Activated T-cell treated with anti-CD3 and anti-CD28 coated beads, Interleukin-2, amount 50 U/mL, for 72 hours (primary cell): ENCODE measurements at places on chromosomes 13 and 19.

DNA sequence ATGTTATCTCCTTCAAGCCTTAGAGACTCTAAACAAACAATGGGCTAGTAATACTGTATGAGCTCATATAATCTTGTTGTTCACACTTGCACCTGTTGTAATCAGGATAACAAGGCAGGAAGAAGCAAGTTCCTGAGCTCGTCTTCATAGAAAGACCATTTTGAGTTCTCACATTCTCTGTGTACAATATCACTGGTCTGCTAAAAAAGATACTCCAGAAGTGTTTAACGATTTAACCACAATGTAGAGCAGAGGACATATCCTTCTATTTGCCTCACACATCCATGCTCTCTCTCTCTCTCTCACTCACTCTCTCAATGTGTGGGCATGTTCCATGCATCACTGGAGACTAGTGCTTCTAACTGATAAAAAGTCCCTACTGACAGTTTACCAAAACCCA lies 122.9 kb downstream of the MIPEP start:
- no peak for DNase-seq

DNA sequence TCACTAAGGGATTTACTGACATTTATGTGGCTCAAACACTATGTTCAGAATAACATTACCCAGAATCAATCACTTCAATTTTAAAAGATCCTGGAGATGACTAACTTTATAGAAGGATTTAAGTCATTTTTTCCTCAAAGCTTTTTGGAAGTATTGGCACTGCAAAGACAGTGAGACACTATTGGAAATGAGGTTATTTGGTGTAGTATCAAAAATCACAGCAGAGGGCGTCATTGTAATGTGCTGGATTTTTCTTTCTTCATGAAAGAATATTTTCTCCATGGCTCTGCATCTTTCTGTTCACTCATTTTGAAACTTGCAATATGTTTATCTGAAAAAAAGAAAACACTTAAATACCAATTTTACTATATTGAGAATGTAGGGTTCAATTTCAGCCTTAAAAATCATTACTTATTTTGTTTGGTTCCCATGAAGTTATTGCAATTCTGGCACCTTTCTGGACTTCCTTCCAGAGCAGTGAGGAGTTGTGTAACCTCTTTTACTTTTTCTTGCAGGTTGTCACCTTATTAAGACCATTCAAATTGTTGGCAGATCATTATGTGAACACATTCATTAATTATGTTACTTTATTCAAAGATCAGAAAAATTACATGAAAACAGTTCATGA lies 3.7 kb upstream of the CSNK1A1L start:
- no peak for DNase-seq

GRCh38 chr19:49570138-49570856 lies 10.1 kb downstream of the NOSIP start:
- peak; percentile 72 for DNase-seq

- DNase-seq = no peak
Measured at GRCh38 chr13:114089751-114090400, 42.5 kb downstream of the RASA3 start.

- DNase-seq = no peak
Measured at GRCh38 chr13:91785431-91786119, 387.2 kb downstream of the GPC5 start.

- no peak for DNase-seq
Measured at GRCh38 chr19:48737360-48737998, 2.9 kb downstream of the RASIP1 start.

- no peak for DNase-seq
Measured at GRCh38 chr19:50702871-50703829, 16.5 kb downstream of the SHANK1 start.

- no peak for DNase-seq
Measured at GRCh38 chr13:104024416-104025170, 958.4 kb upstream of the SLC10A2 start.

GRCh38 chr19:21202865-21203494 lies 61.1 kb downstream of the ZNF431 start:
- DNase-seq = peak; percentile 28

GRCh38 chr19:14686411-14686810 lies 3.4 kb upstream of the ZNF333 start:
- DNase-seq = peak; percentile 15

GRCh38 chr19:4375164-4376027 lies 25.0 kb downstream of the SH3GL1 start:
- DNase-seq = no peak

DNA sequence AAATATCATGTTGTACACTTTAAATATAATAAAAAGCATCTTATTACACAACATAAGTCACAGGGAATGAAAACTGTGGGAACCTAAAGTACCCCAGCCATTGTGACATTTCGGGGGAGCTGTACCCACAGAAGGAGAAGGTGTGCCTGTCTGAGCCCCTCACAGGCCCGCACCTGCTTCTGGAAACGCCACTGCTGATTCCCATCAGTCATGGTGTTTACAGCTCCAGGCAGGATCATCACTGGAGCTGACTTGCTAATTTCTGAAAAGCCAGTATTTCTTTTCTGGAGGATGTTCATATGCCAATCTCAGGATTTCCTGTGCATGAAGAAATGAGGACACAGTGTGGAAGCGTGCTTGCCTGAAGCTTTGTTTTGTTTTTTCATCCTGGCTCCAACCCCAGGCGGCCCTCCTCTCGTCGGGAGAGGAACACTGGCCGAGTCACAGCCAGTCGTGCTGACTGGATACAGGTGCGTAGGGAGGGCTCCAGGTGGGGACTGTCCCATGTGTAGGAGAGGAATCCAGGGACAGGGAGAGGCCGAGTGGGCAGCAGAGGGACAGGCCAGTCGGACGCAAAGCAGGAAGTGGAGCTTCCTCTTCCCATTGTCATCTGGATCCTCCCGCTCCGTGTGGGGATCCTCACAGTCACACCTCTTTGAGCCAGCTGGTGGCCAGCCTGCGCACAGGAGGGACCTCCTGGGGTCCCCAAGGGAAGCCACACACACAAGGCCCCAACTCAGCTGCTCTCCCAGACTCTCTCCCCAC lies 4.2 kb upstream of the ATP12A start:
- no peak for DNase-seq

DNA sequence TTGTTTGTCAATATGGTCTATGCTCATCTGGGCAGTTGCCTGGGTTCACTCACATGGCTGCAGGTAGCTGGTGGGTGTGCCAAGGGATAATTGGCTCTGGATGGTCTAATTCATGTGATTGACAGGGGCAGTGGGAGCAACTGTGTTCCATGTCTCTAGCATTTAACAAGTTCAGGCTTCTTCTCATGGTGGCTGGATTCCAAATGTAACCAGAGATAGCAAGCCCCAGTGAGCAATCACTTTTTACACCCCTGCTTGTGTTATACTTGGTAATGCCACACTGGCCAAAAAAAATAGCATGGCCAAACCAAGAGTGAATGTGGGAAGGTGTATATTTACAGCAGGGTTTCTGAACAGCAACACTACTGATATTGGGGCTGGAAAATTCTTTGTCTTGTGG lies 89.6 kb upstream of the TNFSF11 start:
- no peak for DNase-seq

DNA sequence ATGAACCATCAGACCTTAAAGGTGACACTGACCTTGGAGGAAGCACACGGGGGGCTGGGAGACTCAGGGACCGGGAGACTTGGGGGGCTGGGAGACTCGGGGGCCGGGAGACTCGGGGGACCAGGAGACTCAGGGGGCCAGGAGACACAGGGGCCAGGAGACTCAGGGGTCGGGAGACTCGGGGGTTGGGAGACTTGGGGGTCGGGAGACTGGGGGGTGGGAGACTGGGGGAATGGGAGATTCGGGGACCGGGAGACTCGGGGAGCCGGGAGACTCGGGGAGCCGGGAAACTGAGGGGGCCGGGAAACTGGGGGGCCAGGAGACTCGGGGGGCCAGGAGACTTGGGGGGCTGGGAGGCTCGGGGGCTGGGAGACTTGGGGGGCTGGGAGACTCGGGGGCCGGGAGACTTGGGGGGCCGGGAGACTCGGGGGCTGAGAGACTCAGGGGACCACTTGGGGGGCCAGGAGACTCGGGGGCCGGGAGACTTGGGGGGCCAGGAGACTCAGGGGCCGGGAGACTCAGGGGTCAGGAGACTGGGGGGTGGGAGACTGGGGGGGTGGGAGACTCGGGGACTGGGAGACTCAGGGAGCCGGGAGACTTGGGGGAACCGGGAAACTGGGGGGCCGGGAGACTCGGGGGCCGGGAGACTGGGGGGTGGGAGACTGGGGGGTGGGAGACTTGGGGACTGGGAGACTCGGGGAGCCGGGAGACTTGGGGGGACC lies 62.9 kb downstream of the RASA3 start:
- DNase-seq = no peak

DNA sequence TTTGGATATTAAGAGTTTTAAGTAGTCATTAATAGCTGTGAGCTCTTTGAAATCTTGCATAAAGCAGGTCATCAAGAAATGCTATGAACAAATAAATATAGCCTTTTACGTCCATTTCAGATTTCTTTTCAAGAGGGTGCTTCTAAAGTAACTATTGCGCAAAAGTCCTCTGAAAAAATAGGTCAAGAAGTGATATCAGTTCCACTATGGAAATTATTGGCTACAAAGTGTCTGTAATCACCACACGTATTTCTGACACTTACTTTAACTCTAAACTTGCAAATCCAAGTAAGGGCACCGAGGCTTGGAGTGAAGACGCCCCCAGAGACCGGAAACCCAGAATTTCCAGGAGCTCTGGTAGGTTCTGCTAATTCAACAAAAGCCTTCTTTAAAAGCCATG lies 44.9 kb upstream of the STARD13 start:
- DNase-seq = no peak

DNA sequence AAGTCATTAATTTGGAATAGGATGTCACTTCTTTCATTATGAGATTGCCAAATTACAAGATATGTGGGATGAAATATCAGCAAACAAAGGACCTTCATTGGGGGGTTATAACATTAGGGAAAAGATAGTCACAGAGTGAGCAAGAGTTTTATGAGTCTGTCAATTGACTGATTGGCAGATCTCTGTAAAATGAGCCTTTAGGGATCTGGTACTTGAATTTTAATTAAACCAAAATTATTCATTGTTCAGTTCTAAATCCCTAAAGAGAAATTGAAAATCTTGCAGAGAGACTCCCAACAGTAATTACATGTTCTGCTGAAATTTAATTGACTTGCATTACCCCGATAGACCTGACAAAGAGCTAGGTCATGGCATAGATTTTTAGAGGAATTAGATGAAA lies 768.1 kb upstream of the SPRY2 start:
- DNase-seq = no peak

- no peak for DNase-seq
Measured at GRCh38 chr19:17671906-17672305, 16.2 kb downstream of the UNC13A start.

GRCh38 chr19:7920519-7921301 lies 572 bp downstream of the SNAPC2 start:
- peak; percentile 99 for DNase-seq

DNA sequence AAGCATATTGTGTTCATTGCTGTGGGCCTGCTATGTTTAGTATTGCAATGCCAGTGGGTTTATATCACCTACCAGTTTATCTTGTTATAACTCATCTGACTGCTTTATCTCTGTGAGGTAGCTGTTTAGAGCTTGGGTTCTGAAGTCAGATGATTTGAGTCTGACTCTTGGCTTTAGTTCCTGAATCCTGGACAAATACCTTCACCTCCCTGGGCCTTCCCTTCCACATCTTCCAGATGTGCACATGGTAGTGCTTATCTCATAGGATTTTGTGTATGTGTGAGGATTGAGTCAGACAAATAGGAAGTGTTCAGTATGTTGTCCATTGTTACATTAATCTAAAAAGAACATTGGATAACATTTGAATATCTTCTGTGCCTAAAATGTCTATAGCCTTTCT lies 63.5 kb upstream of the ANKRD10 start:
- no peak for DNase-seq

DNA sequence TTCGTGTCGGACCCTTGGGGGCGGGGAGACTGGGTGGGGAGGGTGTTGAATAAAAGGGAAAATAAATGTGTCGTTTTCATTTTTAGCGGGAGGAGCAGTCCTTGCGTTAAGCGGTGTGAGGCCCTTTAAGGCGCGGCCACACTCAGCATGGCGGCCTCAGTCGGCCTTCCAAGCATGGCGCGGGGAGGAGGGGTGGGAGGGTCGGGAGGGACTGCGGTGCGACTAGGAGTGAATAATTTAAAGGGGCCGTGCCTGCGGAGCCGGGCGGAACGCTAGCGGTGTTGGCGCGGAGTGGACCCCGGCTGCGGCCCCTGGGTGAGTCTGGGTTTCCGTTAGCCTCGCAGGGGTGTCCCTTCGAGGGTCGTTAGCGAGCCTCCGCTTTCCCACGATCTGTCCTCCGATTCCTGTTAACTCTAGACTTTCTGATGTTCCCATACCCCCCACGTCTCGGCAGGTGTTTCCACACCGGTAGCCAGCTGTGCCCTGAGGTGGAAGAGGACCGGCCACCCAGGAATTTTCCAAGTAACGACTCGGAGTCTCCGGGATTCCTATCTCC lies 1.5 kb upstream of the PNPLA6 start:
- peak; percentile 85 for DNase-seq

GRCh38 chr13:76533251-76533650 lies 353.0 kb downstream of the KCTD12 start:
- no peak for DNase-seq

- DNase-seq = no peak
Measured at GRCh38 chr19:21322528-21322927, 6.7 kb downstream of the ZNF708 start.

- no peak for DNase-seq
Measured at GRCh38 chr13:39297664-39298171, 259.5 kb downstream of the NHLRC3 start.

GRCh38 chr13:58024103-58024502 lies 392.6 kb downstream of the PCDH17 start:
- DNase-seq = no peak

GRCh38 chr13:113350065-113350937 lies 13.6 kb downstream of the GRTP1 start:
- no peak for DNase-seq

- no peak for DNase-seq
Measured at GRCh38 chr13:45113233-45114224, 6.8 kb upstream of the GTF2F2 start.

GRCh38 chr13:40394304-40394985 lies 272.0 kb downstream of the FOXO1 start:
- DNase-seq = no peak

DNA sequence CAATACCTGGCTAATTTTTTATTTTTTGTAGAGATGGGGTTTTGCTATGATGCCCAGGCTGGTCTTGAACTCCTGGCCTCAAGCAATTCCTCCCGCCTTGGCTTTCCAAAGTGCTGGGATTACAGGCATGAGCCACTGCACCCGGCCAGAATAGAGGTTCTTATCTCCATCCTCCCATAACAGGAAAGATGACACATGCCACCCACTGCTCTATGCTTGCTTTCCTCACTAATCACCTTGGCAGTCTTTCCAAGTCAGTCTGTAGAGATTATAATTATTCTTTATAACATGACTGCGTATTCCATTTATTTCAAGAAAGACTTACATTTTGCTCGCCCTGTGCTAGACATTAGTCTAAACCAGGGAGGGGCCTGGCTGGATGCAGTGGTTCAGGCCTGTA lies 6.7 kb downstream of the VAV1 start:
- DNase-seq = no peak

GRCh38 chr13:112840472-112841302 lies 128.3 kb upstream of the MCF2L start:
- DNase-seq = no peak
